Glutamatergic neuron (in vitro differentiated cells): ENCODE measurements at places on chromosomes 3 and 15. TPM values are rescaled to one million over a fixed set of nuclear protein-coding genes. Genes with fewer than 3 reads are reported as not detected.

The CACNA1D gene
- total RNA-seq = 5.0 TPM

- peaks cover 3% of the 10 kb centered on the region for H3K27me3 ChIP-seq
- no peak overlapping the region for H3K27ac ChIP-seq
- no peak overlapping the region for H3K4me3 ChIP-seq
- no peak for DNase-seq
- peaks cover under 1% of the 10 kb centered on the region for H3K36me3 ChIP-seq
These were observed 378.9 kb downstream of the PTPRG start for GRCh38 chr3:61940236-61940635.

- H3K4me3 ChIP-seq = no peak overlapping the region
- peaks cover 3% of the 10 kb centered on the region for H3K4me1 ChIP-seq
- DNase-seq = no peak
- no peak overlapping the region for H3K27ac ChIP-seq
- peaks cover 15% of the 10 kb centered on the region for H3K36me3 ChIP-seq
These were observed 63.6 kb upstream of the MEF2A start for GRCh38 chr15:99502182-99502581.

- no peak for DNase-seq
- H3K27ac ChIP-seq = no peak overlapping the region
- no peak overlapping the region for H3K4me3 ChIP-seq
- no peaks in the 10 kb centered on the region for H3K27me3 ChIP-seq
These were observed 19.4 kb downstream of the WWTR1 start for GRCh38 chr3:149638228-149639092.

DNA sequence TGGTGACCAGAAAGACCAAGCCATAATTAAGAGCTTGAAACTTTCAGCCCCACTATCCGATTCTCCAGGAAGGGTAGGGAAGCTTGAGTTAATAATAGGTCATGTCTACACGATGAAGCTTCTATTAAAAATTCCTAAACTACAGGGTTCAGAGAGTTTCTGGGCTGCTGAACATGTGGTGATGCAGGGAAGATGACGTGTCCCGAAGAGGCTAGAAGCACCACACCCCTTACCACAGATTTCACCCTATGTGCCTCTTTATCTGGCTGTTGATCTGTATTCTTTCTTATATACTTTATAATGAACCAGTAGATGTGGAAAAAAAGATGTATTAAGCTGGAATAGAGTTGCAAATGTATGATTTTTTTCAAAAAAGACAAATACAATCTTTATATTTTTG lies 473.4 kb downstream of the NLGN1 start:
- H3K36me3 ChIP-seq = no peaks in the 10 kb centered on the region
- H3K4me1 ChIP-seq = peaks cover 3% of the 10 kb centered on the region
- no peak overlapping the region for H3K4me3 ChIP-seq
- H3K27me3 ChIP-seq = peaks cover 2% of the 10 kb centered on the region

GRCh38 chr3:181796641-181797040 lies 84.9 kb downstream of the SOX2 start:
- H3K27ac ChIP-seq = no peak overlapping the region
- no peak for DNase-seq
- no peaks in the 10 kb centered on the region for H3K27me3 ChIP-seq
- H3K4me1 ChIP-seq = no peaks in the 10 kb centered on the region
- H3K36me3 ChIP-seq = no peaks in the 10 kb centered on the region

- no peak overlapping the region for H3K27ac ChIP-seq
- H3K4me1 ChIP-seq = no peaks in the 10 kb centered on the region
- H3K36me3 ChIP-seq = peaks cover 11% of the 10 kb centered on the region
- DNase-seq = no peak
- no peak overlapping the region for H3K4me3 ChIP-seq
These were observed 107.9 kb upstream of the DLG1 start for GRCh38 chr3:197406266-197406665.
